ENCODE measurements at places on chromosomes 4 and X.

- no peak for DNase-seq
Observed at GRCh38 chr4:64617800-64618199, 208.6 kb upstream of the TECRL start.

DNA sequence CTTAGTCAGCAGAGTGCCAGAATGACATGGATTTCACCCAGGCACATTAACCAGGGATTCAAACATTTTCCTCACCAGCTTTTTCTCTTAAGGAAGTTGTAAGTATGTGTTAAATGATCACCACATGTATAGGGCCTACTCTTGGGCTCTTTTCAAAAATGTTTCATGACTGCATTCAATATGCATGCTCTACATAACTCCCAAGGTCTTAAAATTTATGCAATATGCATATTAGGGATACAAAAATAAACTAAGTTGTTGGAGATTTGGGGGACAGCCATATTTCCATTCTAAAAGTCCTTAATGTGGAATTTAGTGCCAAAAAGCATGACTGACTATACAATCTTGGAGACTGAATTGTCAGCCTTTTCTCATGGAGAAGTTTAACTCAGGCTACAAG is 25.0 kb upstream of the TRPC5OS start:
- no peak for DNase-seq

DNA sequence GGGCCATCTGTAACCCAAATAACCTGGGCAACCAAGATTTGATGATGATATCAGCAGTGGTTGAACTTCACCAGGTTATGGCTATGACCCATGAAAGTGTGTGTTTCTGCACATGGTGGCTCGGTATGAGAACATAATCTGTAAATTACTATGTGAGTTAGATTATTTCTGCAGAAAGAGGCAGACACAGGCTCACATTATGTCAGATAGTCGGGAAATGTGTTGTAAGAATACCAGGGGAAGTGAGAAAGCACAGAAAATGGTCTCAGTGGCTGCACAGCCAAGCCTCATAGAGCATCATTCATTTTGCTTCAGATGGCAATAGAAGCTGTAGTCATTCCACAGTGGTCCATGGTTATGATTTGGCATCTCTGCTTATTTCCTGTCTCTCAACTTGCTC is 63.0 kb upstream of the RBPJ start:
- DNase-seq, result no peak

GRCh38 chrX:362351-362750 is 24.4 kb downstream of the PPP2R3B start:
- no peak for DNase-seq

- DNase-seq, result no peak
Observed at GRCh38 chr4:566035-566434, 10.1 kb downstream of the TMEM271 start.

DNA sequence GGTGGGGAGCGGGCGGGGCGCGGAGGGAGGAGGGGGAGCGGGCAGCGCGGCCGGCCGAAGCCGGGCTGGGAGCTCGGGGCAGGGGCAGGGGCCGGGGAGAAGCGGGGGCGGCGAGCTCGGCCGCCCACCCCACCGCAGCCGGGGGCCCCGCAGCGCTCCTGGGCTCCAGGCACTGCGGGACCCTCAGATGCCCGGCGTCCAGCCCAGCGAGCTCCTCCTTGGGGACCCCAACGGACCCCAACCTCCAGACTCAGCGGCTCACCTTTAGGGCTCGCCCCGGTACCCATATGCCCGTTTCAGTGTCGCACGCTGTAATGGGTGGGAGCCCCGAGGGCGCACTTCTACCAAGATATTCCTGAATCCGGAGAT is 357 bp upstream of the ADGRG2 start:
- no peak for DNase-seq

- DNase-seq, result no peak
Observed at GRCh38 chr4:75005727-75006126, 72.8 kb downstream of the PARM1 start.

DNA sequence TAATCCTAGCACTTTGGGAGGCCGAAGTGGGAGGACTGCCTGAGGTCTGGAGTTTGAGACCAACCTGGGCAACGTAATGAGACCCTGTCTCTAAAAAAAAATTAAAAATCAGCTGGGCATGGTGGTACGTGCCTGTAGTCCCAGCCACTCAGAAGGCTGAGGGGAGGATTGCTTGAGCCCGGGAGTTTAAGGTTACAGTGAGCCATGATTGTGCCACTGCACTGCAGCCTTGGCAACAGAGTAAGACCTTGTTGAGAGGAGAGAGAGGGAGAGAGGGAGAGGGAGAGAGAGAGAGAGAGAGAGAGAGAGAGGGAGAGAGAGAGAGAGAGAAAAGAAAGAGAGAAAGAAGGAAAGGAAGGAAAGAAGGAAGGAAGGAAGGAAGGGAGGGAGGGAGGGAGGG is 144.9 kb downstream of the RASL11B start:
- DNase-seq, result no peak

- DNase-seq, result no peak
Observed at GRCh38 chr4:86055898-86056297, 304.0 kb downstream of the MAPK10 start.

DNA sequence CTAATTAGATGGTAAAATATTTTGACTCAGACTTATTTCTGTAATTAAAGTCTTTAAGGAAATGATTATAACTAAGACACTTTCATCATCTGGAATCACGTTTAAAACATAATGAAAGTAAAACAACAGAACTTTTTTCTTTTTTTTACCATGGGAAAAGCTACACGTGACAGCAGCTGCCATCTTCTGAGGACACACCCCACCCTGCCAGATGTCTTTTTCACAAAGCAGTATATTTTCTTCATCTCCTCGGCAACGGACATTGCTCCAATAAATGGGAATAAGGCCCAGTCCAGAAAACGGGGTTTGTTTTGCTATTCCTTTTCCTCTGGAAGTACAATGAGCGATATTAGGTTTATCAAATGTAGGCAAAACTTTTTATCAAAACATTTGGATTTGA is 17.5 kb downstream of the PRSS12 start:
- DNase-seq, result no peak

DNA sequence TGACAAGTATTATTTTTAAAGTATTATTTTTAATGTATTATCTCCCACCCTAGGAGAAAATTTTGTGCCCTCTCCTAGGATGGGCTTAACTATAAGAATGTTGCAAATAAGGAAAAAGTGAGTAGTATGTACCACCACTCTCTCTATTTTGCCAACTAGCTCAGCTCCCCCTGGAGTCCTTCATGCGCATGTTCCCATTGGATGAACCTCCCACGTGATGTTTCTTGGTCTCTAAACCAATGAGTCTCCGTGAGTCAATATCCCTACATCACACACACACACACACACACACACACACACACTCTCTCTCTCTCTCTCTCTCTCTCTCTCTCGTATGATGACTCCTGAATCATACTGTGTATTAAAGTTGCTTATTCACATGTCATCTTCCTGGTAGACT is 129.7 kb upstream of the ZFP42 start:
- no peak for DNase-seq

GRCh38 chr4:16222957-16223527 is 3.2 kb downstream of the TAPT1 start:
- DNase-seq, result no peak

DNA sequence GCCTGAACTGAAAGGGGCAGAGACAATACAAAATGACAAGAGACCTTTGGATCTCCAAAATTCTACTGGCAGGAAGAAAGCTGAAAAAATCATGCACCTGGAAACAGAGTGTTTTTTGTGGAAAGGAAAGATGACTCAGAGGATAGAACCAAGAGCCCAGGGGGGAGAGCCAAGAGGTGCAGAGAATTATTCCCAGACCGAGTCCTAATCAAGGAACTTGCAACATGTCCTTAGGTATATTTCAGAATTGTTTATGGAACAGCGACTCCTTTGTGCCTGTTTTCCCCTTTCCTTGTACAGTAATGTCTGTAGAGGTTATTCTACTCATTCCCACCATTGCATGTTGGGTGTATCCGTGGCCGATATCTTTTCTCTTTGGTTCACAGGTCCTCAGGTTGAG is 71.7 kb downstream of the YIPF6 start:
- no peak for DNase-seq

DNA sequence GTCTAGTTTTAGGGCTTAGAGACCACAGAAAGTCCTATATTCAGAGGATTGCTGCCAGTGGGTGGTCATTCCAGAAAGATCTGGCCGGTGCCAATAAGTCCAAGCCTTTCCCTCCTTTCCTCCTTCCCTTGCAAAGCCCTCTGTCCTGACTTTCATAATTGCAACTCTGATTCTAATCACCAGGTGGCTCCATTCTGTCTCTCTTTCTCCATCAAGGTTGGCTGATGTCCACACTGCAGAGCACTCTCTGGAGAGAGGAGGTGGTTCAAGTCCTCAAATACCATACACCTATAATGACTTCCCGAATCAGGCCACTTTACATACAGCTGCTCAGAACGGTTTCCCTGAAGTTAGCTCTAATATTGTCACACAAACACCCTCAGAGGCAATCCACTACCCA is 22.4 kb upstream of the ARMCX4 start:
- DNase-seq, result no peak

DNA sequence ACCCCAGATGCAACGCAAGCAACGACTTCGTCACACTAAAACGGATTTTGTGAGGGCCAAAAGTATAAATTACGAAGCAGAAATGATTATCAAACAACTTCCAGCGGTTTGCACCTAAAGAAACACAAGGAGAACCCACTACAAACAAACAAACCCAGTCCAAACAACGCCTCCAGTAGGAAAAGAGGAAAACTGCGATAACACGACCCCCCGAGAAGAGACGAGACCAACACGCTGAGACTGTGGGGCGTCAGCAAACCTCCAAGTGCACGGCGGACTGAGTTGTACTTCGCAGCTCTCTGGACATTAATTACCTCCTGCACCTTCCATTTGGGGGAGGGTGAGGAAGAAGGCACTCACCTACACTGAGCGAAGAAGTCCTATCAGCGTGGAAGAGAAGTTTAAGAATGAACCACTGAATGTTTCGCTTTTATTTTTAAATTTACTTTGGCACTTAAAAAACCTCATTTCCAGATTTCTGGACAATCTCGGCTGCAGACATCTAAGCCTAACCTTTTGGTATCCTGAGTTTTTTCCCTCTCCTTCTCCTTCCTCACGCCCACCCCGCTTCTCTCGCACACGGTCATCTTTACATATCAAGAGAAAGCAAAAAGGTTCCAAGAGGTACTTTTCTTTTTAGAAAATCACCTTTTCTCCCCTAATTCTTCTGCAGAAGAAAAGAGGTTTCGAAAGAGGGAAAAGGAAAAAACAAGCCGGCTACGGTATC is at the start of gene MAB21L2:
MAB21L2 (plus strand) TSS at position 6 of the 727 bp plus-strand sequence. CDS start 879 bp downstream, outside the sequence.
- no peak for DNase-seq

- no peak for DNase-seq
Observed at GRCh38 chr4:61445374-61446063, 245.4 kb downstream of the ADGRL3 start.

GRCh38 chrX:24242649-24243175 is 71.2 kb downstream of the SUPT20HL2 start:
- peak; percentile 29 for DNase-seq

Data from colonic mucosa (tissue), 4 donors.